ENCODE measurements at places on chromosomes 11 and 22.

- no peak for DNase-seq
Observed at GRCh38 chr11:61549662-61550568, 31.0 kb downstream of the SYT7 start.

- no peak for DNase-seq
Observed at GRCh38 chr22:28887725-28888459, 4.5 kb downstream of the ZNRF3 start.

DNA sequence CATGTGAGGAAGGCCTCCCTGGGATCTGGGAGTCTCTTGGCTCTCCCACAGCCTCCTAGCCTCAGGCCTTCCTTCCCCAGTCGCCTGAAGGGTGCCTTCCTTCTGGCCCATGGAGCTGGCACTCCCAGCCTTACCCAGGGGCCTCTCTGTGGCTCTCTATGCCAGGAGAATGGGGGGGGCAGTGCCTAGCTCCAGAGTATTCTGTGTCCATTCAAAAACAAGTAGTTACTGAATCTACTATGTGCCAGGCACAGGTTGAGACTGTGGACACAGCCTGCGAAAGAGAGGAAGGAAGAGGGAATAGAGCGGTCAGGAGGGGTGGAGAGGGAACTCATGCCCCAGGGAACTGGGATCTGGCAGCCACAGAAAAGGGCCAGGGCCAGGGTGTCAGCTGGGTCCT lies 2.7 kb upstream of the PLA2G3 start:
- DNase-seq, result no peak

DNA sequence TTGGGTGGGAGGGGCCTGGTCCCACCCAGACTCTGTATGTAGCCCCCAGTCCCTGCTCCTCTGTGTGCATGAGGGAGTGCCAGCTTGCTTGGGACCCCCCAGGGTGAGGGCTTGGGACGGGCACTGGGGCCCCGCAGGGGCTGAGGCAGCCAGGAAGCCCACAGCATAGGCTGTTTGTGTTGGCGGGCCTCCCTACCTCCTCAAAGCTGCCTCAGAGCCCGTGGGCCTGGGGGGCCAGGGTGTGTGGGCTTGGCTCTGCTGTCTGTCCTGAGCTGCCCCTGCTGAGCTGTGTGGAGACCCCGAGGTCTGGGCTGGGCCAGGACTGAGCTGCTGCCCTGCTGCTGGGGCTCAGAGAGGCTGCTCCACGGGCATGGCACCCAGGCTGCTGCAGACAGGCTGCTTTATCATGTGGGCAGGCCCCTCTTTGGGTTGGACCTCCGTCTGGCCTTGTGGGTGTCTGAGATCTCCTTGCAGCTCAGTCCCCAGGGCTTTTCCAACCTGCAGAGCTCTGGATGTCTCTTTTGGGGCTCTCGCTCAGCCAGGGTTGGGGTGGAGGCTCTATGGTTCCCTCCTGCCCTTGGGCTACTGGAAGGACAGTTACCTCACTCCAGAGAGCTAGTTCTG lies 3.3 kb downstream of the TSPAN4 start:
- no peak for DNase-seq

DNA sequence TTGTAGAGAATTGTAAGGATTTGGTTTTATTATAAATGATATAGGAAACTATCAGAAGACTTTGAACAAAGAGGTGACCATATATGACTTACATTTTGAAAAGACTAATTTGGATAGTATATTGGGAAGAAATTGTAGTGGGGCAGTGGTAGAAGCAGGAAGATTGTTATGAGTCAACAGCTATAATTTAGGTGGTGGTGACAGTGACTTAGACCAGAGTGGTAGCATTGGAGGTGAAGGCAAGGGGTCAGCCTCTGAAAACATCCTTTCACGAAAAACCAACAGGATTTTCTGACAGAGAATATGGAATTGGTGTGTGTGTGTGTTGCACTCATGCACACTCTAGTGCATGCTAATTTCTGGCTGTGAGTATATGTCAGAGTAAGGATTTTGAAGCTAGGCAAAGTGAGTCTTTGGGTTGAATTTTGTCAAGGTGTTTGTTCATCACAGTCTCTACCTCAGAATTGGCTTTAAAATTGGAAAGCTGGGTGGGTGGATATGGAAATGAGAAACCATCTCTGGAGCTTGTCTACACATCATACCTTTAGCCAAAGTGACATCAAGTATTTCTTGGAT lies 8.2 kb upstream of the HBE1 start:
- no peak for DNase-seq

DNA sequence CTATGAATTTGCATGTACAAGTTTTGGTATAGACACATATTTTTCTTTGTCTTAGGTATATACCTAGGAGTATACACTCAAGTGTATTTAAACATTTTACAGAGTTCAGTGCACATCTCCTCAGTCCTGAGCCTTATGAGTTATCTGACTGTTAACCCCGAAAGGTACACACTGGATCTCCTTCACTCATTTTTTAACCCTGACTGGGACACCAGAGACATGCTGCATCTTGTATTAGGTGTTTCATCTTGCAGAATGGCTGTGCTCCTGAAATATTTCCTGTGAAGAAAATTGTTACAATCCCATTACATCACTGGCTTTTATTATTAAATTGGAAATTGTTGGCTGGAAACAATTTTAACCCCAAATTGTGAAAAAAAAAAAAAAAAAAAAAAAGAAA lies 15.3 kb downstream of the PARVA start:
- no peak for DNase-seq

DNA sequence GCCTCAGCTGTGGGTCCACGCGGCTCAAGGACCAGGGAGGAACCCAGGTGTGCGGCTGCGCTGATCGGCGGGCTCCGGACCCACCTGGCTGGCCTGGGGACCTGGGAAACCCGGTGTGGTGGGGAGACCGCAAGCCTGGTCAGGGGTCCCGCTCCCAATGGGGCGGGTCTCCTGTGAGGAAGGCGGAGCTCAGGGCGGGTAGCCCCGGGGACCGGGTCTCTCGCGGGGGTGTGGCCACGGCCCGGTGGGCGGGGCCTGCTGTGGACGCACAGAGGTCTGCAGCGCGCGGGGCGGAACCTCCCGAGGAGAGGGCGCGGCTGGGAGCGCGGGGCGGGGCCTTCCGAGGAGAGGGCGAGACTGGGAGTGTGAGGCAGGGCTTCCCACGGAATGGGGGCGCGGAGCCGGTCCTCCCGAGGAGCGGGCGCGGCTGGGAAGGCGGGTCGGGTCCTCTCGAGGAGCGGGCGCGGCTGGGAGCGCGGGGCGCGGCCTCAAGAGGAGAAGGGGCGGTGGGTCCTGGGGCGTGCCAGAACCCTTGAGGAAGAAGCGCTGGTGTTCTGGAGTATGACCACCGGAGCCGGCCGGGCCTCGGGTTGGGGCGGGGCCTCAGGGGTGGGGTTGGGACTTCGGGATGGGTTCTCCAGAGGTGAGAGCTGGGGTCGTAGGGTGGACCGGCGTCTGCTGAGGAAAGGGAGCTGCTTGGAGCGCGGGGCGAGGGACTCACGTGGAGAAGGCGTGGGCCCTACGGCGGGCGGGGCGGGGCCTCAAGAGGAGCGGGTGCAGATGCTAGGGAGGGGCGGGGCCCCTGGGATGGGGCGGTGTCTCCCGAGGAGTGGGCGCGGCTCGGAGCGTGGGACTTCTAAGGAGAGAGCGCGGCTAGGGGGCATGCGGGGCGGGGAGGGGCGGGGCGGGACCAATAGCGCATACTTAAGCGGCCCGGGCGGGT lies 20.8 kb downstream of the DGCR6L start:
- no peak for DNase-seq

GRCh38 chr11:10906521-10906920 lies 48.7 kb upstream of the ZBED5 start:
- no peak for DNase-seq

GRCh38 chr22:37218771-37219411 lies 6.6 kb upstream of the SSTR3 start:
- no peak for DNase-seq

- DNase-seq, result no peak
Observed at GRCh38 chr22:24161909-24162308, 19.4 kb upstream of the SUSD2 start.

DNA sequence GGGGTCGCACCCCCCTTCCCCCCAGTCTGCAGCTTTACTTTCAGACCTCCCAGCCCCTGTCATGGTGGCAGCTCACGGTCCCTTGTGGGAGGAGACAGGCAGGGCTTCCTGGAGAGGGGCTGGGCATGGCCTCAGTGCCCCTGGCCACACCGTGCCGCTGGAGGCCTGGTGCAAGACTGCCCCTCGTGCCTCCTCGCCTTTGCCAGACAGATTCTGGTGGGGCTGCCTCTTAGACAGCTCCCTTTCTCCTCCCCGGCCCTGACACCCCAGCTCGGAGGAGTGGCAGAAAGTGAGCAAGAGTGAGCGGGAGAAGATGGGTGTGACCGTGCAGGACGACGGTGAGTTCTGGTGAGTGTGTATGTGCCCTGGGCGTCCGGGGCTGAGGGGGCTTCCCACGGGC lies 12.1 kb upstream of the MYO7A start:
- DNase-seq, result no peak

DNA sequence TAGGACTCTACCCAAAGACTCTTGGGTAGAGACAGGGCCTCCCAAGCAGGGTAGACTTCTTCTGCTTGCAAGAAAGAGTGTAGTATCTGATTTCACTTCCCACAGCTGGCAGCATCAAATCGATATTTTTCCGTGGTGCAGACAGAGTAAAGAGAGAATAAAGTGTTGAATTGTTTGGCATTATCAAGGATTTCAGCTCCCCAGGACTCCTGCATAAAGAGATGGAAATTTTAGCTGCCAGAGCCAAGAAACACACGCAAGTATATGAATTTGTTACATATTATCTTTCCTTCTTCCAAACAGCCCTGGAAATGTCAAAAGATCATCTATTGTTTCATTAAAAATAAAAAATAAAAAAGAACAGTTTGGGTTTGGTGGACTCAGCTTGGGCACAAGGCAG lies 136.8 kb downstream of the PKNOX2 start:
- no peak for DNase-seq

DNA sequence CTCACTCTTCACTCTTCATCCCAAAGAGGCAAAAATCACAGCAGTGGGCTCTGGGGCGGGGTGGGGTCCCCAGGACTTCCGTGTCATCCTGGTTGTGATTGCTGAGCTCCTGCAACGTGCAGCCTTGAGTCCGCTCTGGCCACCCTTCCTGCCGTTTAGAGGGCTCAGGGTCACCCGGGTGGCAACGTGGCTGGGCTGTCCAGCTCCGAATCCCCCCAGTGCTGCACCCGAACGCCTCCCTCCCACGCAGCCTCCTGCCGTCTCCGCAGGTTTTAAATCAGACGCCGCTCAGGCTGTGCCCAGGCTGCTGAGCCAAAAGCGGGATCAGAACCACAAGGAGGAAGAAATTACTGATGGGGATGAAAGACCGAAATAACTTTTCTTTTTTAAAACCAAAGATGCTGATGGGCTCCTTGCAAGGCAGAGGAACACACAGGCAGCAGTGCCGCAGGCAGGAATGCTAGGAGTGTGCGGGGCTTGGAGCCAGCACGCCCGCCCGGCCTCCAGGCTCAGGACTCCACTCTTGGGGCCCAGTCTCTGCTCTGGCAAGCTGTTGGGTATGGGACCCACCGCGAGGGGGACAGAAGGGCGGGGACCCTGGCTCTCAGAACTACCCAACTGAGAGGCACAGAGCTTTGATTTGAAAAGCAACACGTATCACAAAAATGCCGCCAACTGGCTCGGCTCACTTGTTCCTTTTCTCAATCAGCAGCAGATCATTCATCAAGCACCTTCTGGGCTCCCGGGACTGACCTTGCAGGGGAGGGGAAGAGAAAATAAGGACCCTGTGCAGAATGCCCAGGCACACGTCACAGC lies 313.0 kb downstream of the CTTN start:
- no peak for DNase-seq

DNA sequence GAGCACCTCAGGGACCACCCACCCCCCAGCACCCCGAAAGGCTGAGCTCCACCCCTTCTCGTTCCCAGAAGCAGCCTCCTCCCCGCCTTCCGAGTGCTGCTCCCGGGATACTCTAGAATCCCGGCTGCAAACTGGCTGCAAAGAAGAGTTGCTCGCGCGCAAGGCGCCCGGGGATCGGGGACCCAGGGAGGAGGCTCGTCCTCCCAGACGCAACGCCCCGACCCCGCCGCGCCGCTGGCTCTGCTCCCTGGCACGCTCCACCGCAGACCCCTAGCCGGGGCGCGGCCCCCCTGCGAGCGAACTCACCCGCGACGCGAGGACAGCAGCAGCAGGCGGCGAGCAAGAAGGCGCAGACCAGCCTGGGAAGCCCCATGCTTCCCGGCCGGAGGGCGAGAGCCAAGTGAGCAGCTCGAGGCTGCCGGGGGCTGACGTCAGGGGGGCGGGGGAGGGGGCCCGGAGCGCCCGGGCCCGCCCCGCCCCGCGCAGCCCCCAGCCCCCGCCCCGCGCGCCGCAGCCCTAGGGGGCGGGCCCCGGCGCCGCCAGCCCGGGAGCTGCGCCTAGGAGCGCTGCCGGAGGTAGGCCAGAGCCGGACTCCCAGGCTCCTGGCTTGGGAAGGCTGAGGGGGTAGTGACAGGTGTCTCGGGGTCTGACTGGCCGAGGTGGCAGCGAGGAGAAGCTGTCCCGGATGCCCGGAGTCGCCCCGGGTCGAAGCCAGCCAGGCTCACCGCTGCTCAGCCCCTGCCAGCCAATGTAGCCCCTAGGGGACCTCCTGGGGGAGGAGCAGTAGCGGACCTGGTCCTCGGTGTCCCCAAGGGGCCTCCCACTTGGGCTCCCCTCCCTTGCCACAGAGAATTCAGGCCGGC lies at the start of gene MCAM:
Gene MCAM, minus strand, starts transcription at position 402 of the 863 bp plus-strand sequence. Its CDS starts 29 bp downstream, at position 373.
- no peak for DNase-seq

DNA sequence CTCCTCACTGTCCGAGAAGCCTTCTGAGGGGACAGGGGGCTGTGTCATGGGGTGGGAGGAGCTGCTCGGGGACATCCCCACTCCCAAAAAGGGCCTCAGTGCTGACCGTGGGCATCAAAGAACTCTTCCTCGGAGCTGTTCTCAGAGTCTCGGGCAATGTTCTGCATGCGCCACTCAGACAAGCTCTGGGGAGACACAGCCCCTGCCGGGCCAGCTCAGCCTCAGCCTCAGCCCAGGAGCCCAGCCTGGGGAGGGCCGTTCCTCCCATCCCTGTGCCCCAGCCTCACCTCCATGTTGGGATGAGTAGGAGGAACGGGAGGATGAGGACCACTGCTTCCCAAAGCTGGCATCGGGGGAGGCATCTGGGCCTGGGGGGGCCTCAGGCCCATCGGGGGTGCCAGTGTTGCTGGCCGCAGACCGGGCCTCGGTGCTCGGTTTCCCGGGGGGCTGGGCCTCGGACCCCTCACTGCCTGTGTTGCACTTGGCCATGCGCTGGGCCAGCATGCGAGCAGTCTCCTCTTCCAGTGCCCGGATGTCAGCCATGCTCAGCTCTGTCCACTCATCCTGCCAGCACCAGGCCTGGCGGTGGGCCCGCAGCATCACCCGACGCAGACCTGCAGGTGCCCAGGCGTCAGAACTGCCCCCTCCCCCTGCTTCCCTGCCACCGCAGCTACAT lies 5.2 kb downstream of the PITPNM1 start:
- DNase-seq, result no peak

GRCh38 chr22:30863081-30863833 lies 105.3 kb downstream of the MORC2 start:
- DNase-seq, result no peak

GRCh38 chr11:63405114-63405513 lies 35.5 kb downstream of the SLC22A9 start:
- no peak for DNase-seq

- no peak for DNase-seq
Observed at GRCh38 chr11:102608699-102609098, 16.4 kb downstream of the MMP20 start.

- no peak for DNase-seq
Observed at GRCh38 chr11:109421981-109422869, at the start of gene C11orf87. Gene C11orf87, plus strand, starts transcription at chr11:109422190. Its CDS starts 1,444 bp downstream, at chr11:109423634.

All from AG09319 (cell line).